Stimulated activated CD8-positive, alpha-beta memory T cell treated with anti-CD3 and anti-CD28 coated beads, Interleukin-7, amount 100 ng/mL, for 1 hour (primary cell): ENCODE measurements at places on chromosomes 5 and 9.

- no peak for DNase-seq
Observed at GRCh38 chr5:134437340-134437846, 25.7 kb upstream of the CDKN2AIPNL start.

GRCh38 chr9:77935974-77936373 is 95.6 kb downstream of the GNAQ start:
- no peak for DNase-seq

- DNase-seq, result no peak
Observed at GRCh38 chr5:59361454-59361853, 532.1 kb downstream of the PDE4D start.

GRCh38 chr9:107999890-108000289 is 510.3 kb upstream of the KLF4 start:
- DNase-seq, result no peak

- no peak for DNase-seq
Observed at GRCh38 chr5:169828385-169828784, 151.9 kb downstream of the INSYN2B start.

DNA sequence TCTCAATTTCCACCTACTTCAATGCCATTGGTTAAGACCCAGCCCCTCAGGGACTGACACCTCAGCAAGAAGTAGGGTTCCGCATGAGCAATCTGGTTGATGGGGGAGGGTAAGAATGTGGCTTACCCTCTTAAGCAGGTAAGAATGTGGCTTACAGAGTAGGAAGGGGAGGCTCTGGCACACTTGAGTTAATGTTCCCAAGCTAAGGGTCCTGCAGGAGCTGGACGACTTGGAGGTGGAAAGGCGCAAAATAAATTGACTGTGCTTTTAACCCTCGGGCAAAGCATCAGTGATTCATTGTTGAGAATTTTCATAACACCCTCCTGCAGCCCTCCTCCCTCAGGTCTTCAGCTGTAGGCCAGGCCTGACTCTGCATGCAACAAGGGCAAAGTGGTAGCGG is 24.9 kb upstream of the ADRA1B start:
- DNase-seq, result no peak

GRCh38 chr5:57651127-57651526 is 168.5 kb upstream of the ACTBL2 start:
- no peak for DNase-seq

GRCh38 chr5:16411741-16412455 is 53.7 kb downstream of the ZNF622 start:
- no peak for DNase-seq

GRCh38 chr5:81856948-81857928 is 106.3 kb upstream of the SSBP2 start:
- DNase-seq, result no peak

- no peak for DNase-seq
Observed at GRCh38 chr9:3825721-3826120, 299.9 kb upstream of the RFX3 start.

DNA sequence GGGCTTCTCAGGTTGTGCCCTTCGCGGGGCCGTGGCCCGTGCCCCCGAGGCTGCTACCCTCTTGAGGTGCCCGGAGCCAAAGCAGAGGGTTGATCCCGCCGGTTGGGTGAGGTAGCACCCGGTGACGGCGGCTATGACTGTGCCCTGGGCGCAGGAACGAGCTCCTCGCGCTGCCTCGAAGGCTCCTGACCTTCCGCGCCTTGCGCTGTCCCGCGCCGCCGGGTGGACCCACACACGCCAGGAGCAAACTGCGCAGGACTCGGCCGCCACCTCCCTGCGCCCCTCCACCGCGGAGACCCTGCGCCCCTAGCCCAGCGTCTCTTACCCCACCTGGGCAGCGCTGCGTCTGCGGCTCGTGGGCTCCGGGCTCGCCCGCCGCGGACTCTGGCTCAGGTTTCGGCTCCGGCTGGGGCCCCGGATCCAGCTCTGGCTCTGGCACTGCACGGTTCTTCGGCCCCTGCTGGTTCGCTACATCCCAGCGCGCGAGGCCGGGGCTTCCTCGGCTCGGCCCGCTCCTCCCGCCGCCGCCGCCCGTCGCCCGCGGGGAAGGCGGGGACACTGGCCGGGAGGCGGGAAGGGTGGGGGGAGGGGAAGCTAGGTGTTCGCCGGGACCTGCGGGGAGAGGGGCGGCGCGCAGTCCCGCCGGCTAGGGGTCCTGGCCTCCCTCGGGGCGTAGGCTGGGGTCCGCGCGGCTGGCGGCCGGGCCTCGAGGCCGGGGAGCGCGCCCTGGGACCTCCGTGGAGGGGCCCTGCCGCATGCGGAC is 5.4 kb upstream of the PITX1 start:
- DNase-seq, result no peak

GRCh38 chr5:148145916-148146315 is 22.4 kb upstream of the SPINK14 start:
- DNase-seq, result no peak

DNA sequence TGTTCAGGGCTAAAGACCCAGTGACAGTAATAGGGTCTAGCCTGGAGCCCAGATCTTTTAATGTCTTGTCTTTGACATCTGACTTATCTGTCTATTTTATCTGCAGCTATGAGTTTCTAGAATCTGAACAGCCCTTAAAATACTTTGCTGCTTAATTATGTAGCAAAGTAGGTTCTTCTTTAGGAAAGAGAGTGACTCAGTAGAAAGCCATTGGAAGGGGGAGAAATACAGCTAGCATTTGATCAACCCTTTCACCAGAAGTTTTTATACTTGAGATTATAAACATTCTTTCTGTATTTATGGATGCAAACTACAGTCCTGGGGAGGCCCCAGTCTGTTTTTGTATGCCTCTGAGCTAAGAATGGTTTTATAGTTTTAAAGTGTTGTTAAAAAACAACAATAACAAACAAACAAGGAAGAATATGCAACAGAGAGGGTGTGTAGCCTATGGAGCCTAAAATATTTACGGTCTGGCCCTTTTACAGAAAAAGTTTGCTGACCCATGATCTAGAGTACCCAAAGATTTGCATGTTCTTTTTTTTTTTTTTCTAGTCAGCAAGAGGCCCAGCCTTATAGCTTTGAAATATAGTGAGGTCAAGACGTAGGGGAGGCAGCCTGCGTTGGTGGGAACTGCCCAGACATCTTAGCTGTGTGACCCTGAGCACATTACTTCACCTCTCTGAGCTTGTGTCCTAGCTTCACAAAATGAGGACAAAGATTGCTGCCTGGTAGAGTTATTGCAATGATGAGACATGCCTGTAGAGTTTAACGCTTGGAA is 9.7 kb downstream of the GSN start:
- DNase-seq, result no peak

DNA sequence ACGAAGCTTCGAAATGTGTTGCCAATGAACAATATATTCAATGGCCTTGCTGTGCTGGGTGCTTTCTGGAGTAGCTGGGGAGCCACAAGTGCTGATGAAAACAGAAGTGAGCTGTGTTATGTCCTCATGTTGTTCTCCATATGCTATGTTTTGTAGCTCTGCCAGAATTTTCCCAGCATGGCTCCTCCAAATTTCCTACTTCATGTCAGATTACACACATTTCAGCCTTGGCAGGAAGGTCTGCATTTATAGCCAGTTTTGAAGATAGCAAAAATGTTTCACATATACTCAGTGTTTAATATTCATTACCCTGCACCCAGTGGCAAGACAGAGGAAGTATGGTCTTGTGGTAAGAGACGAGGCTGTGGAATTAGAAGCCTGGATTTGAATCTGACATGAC is 22.6 kb upstream of the NMUR2 start:
- no peak for DNase-seq

DNA sequence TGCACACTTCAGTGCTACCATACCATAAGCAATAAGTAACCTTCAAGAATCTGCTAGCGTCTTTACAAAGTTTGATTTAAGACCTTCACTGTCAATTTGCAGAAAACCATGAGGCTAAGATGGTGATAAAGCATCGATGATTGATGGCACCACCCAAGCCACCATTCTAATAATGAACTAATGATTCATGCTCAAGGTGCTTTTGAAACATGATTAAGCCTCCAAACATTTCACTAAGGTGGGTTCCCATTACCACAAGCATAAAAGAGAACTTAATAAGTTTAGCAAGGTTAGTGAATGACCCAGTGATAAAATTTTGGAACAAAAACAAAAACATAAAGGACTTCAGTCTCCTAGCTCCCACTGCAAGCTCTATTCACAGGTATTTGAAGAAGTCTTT is 214.7 kb downstream of the FBXL17 start:
- DNase-seq, result no peak

DNA sequence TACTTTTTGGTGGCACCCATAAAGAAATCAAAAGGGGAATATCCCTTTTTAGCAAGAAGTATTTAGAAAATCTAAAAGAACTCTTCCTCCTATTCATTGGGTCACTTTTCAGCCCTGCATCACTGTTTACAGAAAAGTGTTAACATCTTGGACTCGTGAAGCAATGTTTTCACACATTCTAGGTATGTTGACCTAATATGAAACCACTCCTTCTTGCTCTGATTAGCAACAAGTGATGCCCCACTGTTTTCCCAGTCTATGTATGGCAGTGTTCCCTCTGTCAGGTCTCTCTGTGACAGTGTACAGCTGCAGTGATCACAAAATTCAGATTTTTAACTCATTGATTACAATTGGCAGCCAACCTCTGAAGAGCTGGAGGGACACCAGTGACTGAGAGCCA is 148.2 kb upstream of the SLC12A2 start:
- DNase-seq, result no peak

DNA sequence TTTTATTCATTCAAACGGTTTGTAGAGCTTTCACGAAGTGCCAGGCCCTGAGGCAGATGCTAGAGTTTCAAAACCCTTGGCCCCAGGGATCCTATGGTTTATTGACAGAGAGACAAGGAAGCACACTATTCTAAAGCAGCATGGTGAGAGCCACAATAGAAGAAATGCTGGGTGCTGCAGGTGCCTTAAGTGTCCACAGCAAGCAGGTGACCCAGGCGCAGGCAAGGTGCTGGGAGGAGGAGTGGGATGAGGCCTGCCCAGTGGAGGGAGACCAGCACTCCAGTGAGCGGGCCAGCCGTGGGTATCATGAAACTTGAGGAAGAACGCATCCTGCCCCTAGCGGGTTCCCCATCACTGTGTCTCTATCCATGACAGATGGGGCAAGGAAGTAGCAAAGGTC is 71.0 kb downstream of the OSMR start:
- no peak for DNase-seq

- DNase-seq, result no peak
Observed at GRCh38 chr5:157214861-157215513, 34.3 kb downstream of the ITK start.

DNA sequence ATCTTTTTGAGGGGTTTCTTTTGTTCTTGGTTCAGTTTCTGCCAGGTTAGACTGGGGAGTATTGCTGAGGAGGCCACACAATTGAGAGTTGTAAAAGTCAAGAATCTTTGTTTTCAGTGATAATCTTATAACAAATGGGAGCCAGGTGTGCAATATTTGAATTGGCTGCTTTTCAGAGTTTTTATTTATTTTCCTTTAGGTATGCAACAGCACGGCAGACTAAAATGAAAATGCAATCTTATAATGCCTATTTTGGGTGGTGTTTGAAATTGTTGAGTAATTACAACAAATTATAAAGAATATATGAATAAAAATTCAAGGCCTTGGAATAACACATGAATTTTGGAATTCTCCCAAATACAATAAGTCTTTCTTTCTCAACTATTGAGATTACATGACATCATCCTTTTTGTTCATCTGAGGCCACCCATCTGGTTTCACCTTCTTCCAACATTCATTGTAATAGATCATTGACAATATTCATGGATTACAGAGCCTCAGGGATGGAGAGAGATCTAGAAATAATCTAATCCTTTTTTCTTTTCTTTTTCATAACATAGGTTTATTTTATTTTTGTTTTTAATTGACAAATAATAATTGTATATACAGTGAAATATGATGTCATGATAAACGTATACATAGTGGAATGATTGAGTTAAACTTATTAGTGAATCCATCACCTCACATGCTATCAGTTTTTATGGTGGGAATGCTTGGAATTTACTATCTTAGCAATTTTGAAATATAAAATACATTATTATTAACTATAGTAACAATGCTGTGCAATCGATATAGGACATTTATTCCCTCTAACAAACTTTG is 1061.0 kb downstream of the NR2F1-AS1 start:
- DNase-seq, result no peak

GRCh38 chr5:30932273-30933017 is 261.0 kb upstream of the CDH6 start:
- DNase-seq, result no peak

DNA sequence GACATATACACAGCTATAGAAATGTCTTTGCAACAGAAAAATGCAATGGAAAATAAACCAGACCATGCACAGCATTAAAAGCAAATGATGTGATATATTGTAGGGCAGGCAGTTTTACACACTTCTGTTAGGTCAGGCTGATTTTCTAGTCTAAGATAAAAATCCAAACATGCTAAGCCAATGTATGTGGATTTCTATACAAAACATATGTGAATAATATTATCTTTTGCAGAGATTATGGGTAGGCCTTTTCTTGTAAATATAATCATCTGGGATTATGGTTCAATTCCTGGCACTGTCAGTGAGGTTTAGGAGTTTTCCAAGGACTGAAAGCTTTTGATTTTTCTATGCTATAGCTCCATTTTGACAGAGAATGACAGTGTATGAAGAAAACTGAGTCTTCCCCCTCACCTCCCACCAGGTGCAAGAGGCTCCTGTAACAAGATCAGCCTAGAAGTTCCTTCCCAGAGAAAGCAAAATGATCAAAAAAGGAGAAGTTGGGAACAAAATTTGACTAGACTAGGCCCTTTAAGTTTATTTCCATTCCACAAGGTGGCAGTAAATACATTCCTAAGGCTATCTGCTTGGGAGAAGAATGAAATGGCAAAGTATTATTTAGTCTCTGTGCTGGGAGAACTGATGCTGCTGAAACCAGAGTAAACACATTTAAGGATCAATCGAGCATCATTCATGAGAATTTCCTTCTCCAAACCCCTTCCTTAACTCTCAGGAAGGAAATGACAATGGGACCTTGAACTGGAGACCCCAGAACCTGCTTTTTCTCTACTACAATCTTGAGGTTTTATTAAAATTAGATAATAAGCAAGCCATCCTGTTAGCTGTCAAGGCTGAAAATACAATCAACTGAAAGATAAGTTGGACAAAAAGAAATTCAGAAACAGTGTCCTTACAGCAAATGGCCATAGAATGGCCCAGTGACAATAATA is 133.0 kb upstream of the TUT7 start:
- DNase-seq, result no peak

- no peak for DNase-seq
Observed at GRCh38 chr9:37100327-37100726, 20.0 kb upstream of the ZCCHC7 start.

- no peak for DNase-seq
Observed at GRCh38 chr5:143618141-143618540, 193.8 kb upstream of the HMHB1 start.
